ENCODE measurements at places on chromosomes 2 and 18.

GRCh38 chr2:200483729-200484198 lies 26.1 kb downstream of the KCTD18 start:
- no peak for DNase-seq

DNA sequence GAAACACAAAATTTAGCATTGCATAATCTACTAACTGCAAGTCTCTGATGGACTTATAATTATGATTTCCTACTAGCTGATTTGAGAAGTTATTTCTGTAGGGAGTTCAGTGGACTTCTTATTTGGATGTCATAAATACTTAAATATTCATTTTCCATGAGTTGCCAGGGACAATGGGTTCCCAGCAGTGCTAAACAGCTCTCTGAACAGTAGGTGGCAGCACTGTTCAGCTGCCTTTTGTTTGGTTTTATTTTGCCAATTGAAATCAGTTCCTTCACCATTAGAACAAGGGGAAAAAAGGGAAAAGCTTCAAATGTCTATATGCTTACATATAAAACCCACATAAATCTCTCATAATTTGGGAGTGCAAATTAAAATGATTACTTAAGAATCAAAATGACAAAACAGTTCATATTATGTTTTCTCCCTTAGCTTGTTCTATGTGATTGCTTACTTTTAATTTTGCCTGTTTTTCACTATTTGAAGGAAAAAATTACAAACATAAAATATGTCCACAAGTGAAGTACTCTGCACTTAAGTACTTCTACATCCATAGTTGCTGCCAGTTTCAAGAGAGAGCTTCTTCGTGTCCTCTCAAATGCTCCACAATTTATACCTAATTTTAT lies 898.9 kb downstream of the CPS1 start:
- no peak for DNase-seq

GRCh38 chr2:201139836-201140604 lies 24.1 kb downstream of the CFLAR start:
- DNase-seq = no peak

DNA sequence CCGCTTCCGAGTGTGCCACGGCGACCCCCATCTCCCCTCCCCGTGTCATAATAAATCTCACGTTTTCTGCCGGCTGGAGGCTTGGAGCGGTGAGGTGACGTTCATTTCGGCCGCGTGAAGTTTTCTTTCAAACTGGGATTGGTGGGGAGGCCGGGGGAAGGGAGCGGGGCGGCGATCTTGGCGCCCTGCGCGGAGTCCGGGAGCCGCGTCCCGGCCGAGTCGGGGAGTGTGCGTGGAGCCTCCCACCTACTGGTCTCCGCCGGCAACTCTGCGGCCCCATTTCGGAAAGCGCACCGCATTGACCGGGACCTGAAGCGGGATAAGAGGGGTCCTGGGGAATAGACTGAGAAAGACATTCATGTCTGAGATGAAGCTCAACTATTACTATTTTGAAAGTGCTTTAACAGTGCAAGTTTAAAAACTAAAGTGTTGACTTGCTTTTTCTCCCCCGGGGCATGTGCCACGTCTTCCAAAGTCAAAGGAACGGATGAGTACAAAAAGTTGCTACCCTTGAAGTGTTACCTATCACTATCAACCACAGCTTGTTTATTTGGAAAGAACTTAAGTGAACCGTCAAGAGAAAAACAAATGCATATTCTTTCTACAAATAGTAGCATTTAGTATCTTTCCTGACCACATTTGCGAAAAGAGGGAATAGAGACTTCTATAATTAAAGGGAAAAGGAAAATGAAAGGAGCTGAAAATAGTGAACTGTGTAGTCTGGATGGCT lies 818 bp upstream of the IKZF2 start:
- no peak for DNase-seq

Measured in naive thymus-derived CD8-positive, alpha-beta T cell (primary cell).